ENCODE measurements at places on chromosomes 3 and 15. TPM values are rescaled to one million over a fixed set of nuclear protein-coding genes. Genes with fewer than 3 reads are reported as not detected.

Gene TMEM158
- polyA plus RNA-seq = 6.0 TPM

Gene CCNB2
- 1.4 TPM for polyA plus RNA-seq

Gene PAQR9
- 5.6 TPM for polyA plus RNA-seq

Gene GOLGA8T
- polyA plus RNA-seq = not detected

Gene AMOTL2
- 10.5 TPM for polyA plus RNA-seq

Gene NEK10
- polyA plus RNA-seq = 22.3 TPM

Gene LYZL4
- polyA plus RNA-seq = not detected

Gene CYP1A2
- not detected for polyA plus RNA-seq

Gene ITIH1
- polyA plus RNA-seq = not detected

Gene CELSR3
- polyA plus RNA-seq = 0.59 TPM

Gene CX3CR1
- 0.43 TPM for polyA plus RNA-seq

Gene RBP2
- not detected for polyA plus RNA-seq

Gene NRROS
- not detected for polyA plus RNA-seq

Gene RASA2
- polyA plus RNA-seq = 3.2 TPM

Gene TRH
- not detected for polyA plus RNA-seq

Gene CDHR4
- not detected for polyA plus RNA-seq

Gene CLRN1
- polyA plus RNA-seq = not detected

Gene NANOGP8
- polyA plus RNA-seq = not detected

Gene NOX5
- polyA plus RNA-seq = not detected

Gene KCNAB1
- 479 TPM for polyA plus RNA-seq

Gene FBXO40
- polyA plus RNA-seq = 0.84 TPM

Gene AHSG
- polyA plus RNA-seq = not detected

Gene PPP1R2
- 107 TPM for polyA plus RNA-seq

Gene CCDC71
- polyA plus RNA-seq = 0.71 TPM

Gene STRA6
- not detected for polyA plus RNA-seq

Gene CCR2
- not detected for polyA plus RNA-seq

Gene LRRC34
- 21.0 TPM for polyA plus RNA-seq

Gene PRSS50
- not detected for polyA plus RNA-seq

Gene PAQR5
- 0.42 TPM for polyA plus RNA-seq

Gene HACD2
- polyA plus RNA-seq = 40.2 TPM

Gene SERPINI2
- polyA plus RNA-seq = 5.8 TPM

Gene DAZL
- polyA plus RNA-seq = not detected

Gene POPDC2
- polyA plus RNA-seq = not detected

Gene P3H2
- 2.3 TPM for polyA plus RNA-seq

Gene APOD
- polyA plus RNA-seq = 38.2 TPM

Gene LHFPL4
- 6.4 TPM for polyA plus RNA-seq

Gene ROPN1
- 2.9 TPM for polyA plus RNA-seq

Gene TMEM45A
- polyA plus RNA-seq = 0.12 TPM

Gene SPG11
- 34.9 TPM for polyA plus RNA-seq

Gene SOX14
- polyA plus RNA-seq = not detected

Gene TMEM42
- polyA plus RNA-seq = 17.5 TPM

Gene CCDC39
- polyA plus RNA-seq = 2.8 TPM

Gene SCAANT1
- polyA plus RNA-seq = not detected

Gene FGD5
- 0.09 TPM for polyA plus RNA-seq

Gene SMCO1
- 1.5 TPM for polyA plus RNA-seq

Gene CPLX3
- polyA plus RNA-seq = 2.4 TPM

Gene SLC2A2
- 0.09 TPM for polyA plus RNA-seq

Gene CIB2
- 1.4 TPM for polyA plus RNA-seq

Gene KBTBD12
- 1.5 TPM for polyA plus RNA-seq

Gene NMD3
- 19.3 TPM for polyA plus RNA-seq

Gene ISLR2
- polyA plus RNA-seq = 0.23 TPM

Gene TNFSF10
- not detected for polyA plus RNA-seq

Gene KIF15
- 0.28 TPM for polyA plus RNA-seq

Gene MBD4
- polyA plus RNA-seq = 16.2 TPM

All from Purkinje cell (primary cell).